ENCODE measurements at places on chromosomes 16 and 17.

GRCh38 chr17:20267459-20267842 is 199.9 kb downstream of the LGALS9B start:
- DNase-seq = no peak

DNA sequence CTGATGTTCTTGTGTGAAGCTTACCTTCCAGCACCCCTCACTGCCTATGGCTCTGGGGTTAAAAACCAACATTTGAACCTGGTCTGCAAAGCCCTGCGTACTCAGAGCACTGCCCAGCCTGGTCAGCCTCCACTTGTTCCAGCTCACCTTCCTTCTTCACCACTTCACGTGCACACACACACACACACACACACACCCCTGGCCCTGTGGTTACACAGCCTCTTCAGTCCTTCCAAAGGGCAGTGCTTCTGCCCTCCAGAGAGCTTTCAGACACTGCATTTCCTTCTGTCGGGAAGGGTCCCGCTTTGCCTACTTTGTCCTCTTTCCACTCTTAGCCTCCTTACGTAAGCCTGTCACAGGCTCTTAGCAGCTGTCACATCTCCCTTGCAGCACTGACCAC is 9.6 kb upstream of the TMEM220 start:
- DNase-seq = no peak

GRCh38 chr17:80468242-80468641 is 8.2 kb downstream of the NPTX1 start:
- DNase-seq = no peak

GRCh38 chr17:21167303-21167702 is 40.5 kb downstream of the DHRS7B start:
- no peak for DNase-seq

DNA sequence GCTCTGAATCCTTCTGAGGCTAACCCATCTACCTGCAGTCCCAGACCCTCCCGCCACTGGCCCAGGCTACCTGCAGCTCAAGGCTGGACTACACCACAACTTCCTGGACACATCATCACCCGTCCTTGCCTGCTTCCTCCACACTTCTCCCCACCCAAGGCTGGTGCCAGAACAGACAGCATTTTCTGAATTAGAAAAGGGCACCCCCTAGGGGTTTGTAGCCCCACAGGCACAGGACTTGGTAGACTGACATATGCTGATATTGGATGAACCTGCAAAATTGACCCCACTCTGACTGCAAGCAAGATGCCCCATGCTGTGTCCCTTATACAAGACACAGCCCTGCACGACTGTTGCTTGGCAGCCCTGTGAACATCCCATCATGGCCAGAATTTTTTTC is 271.5 kb upstream of the C16orf82 start:
- no peak for DNase-seq

GRCh38 chr17:77654296-77654695 is 304.2 kb upstream of the TNRC6C start:
- DNase-seq = no peak

GRCh38 chr17:56886288-56886731 is 27.5 kb downstream of the TRIM25 start:
- DNase-seq = no peak

- DNase-seq = no peak
These were observed 200.5 kb upstream of the CHMP6 start for GRCh38 chr17:80790981-80791742.

DNA sequence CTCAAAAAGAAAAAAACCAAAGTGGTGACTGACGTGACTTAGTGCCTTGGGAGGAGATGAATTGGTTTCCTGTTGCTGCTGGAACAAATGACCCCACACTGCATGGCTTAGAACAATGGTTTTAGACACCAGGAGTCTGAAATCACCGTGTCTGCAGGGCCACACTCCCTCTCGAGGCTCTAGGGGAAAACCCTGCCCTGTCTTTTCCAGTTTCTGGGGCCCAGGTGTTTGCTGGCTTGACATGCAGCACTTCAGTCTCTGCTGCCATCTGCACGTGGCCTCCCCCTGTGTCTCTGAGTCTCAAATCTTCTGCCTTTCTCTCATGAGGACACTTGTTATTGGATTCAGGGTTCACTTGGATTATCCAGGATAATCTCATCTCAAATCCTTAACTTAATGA is 323.8 kb upstream of the TNRC6C start:
- no peak for DNase-seq

DNA sequence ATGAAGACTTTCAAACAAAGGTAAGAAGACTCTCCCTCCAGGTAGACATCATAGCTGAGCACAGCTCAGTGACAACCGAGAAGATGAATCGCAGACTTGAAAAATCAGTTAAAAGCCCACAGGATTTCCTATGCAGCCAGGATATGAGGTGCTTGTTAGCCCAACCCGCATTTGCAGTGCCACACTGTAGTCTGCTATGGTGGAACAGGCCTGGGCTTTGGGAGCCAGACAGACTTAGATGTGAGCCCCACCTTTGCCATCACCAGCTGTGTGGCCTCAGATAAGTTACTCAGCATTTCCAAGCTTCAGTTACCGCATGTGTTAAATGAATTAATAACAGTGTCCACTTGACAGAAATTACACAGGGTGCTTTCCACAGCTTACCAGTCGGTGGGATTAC is 204.4 kb upstream of the HS3ST3A1 start:
- no peak for DNase-seq

- no peak for DNase-seq
These were observed 154.4 kb downstream of the TANC2 start for GRCh38 chr17:63120406-63120805.

- no peak for DNase-seq
These were observed 6.1 kb upstream of the KRTAP2-4 start for GRCh38 chr17:41071606-41072360.

DNA sequence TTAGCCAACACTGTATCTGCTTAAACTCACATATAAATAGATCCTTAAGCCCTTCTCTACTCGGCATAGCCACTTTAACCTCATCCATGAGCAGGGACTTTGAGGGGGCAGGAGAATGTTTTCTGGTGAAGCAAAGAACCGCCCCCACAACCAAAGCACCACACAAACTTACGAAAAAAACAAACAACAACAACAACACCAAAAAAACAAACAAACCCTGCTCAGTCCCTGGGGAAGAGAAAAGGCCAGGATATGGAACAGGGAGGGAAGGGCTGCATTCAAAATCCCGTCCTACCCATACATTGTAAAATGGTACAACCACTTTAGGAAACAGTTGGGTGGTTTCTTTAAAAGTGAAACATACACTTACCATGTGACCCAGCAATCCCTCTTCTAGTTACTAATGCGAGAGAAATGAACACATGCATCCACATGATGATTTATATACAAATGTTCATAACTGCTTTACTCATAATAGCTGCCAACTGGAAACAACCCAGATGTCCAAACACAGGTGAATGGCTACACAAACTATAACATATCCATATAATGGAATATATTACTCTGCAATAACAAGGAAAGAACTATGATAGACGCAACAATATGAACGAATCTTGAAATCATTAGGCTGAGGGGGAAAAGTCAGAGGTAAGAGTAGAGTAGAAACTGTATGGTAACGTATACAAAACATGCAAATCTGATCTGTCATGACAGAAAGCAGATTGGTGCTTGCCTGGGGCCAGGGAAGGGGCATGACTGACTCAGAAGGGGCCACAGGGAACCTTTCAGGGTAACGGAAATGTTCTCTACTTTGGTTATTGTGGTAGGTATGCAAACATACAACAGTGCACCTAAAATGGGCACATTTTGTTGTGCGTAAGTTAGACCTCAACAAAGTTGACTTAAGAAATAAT is 37.7 kb upstream of the TOB1 start:
- DNase-seq = peak; percentile 18

- DNase-seq = no peak
These were observed 173.9 kb downstream of the MAF start for GRCh38 chr16:79426663-79427062.

DNA sequence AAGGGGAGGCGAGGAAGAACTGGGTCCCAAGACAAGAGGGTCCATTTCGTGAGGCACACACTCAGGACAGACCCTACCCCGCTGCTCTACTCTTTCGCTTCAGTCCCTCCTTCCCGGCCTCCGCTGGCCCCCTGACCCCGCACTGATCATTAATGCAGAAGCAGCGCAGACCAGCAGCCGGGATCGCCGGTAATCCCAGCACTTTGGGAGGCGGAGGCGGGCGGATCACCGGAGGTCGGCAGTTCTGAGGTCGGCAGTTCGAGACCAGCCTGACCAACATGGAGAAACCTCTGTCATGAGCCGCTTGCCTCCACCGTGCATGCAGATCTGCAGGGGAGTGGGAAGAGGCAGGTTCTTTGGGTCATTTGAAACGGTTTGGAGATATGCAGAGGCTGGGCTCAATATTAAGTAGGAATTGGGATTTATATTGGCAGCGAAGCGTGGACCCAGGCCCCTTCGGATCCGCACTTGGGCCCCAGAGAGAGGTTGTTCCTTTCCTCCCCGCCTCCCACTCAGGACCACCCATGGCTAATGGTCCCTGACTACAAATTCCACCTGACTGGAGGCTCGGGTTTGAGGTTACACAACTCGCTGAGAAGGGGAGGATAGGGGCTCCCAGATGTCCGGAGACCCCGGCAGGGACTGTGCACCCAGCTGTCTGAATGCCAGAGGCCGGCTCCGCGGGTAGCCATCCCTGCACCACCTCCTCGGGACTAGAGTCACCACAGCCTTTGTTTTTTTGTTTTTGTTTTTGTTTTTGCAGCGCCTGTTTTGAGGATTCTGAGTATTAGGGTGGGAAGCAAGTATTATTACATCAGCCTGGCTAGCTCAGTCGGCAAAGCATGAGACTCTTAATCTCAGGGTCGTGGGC is 23.6 kb upstream of the OR1F1 start:
- no peak for DNase-seq

Measured in amniotic stem cell (primary cell).